ENCODE measurements at places on chromosomes 4 and X.

GRCh38 chr4:76723373-76723772 lies 174.6 kb downstream of the SOWAHB start:
- DNase-seq, result no peak

DNA sequence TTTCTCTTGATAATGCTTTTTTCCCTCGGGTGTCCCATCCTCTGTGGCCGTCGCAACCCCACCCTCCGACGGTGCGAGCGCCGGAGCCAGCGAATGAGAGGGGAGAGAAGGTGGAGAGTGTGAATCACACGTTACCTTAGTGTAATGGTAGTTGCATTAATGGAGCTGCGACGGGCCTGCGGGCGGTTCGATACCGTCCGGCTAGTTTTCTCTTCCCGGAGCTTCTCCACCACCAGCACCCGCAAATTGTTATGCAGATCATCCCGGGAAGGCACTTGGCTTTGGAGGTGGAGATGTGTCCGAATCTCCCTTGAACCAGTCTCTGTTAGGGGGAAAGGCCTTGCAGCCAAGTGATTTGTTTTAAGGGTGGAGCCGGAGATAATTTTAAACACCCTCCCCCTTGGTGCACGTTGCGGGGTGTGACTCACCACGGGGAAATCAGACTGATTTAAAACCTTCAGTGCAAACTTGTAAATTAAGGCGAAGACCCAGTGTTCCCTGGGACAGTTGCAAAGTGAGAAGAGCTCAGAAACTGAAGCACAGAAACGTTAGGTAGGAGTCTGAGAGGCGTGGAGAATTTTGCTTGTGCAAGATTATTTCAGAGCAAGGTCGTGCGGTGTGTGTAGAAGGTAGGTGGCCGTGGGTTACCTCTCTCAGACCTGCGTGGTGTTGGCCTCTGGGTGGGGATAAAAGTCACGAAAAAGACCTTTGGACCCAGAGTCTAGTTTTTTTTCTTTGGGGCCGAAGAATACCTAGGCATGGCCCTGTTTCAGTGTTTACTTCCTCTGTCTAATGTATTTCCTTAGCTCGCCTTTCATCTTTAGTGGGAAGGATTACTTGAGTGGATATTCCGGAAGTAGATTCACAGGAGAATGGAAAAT lies 1.3 kb downstream of the AFF1 start:
- DNase-seq, result peak; percentile 64

GRCh38 chr4:98305576-98305975 lies 44.4 kb downstream of the RAP1GDS1 start:
- DNase-seq, result no peak

GRCh38 chr4:142845293-142846107 lies 601 bp downstream of the INPP4B start:
- DNase-seq, result no peak

DNA sequence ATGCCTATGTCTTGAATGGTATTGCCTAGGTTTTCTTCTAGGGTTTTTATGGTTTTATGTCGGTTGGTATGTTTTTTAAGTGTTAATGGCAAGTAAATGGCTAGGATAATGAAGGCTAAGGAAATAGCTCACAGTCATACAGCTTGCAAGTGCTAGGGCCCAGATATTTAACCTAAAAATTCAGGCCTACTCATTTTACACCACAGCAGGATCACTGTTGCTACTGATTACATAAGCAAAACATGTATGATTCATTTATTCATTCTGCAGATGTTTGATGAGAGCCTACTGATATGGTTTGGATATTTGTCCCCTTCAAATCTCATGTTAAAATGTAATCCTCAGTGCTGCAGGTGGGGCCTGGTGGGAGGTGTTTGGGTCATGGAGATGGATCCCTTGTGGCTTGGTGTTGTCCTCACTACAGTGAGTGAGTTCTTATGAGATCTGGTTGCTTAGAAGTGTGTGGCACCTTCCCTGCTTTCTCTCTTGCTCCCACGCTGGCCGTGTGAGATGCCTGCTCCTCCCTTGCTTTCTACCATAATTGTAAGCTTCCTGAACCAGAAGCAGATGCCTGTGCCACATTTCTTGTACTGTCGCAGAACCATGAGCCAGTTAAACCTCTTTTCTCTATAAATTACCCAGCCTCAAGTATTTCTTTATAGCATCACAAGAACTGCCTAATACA lies 175.5 kb downstream of the MAPK10 start:
- DNase-seq, result no peak

GRCh38 chr4:85358831-85359230 lies 116.1 kb upstream of the ARHGAP24 start:
- DNase-seq, result no peak

DNA sequence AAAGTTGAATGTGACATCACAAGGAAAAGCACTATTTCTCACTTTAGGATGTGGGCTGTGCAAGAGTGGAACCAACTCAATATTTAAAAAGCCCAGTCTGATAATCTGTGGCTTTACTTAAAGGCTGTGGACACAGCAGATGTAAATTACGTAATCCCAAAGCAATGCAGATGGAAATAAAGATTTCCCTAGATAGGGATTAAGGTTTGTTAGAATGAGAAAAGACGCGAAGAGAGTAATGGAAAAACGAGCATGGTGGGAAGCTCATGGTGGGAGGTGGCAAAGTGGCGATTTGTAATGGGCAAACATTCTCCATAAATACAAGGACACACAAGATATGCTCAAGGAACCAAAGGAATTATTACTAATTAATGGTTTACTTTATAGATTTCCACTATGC lies 985.5 kb downstream of the FSTL5 start:
- no peak for DNase-seq

- DNase-seq, result no peak
Observed at GRCh38 chr4:86472377-86473019, 112.6 kb upstream of the MAPK10 start.

DNA sequence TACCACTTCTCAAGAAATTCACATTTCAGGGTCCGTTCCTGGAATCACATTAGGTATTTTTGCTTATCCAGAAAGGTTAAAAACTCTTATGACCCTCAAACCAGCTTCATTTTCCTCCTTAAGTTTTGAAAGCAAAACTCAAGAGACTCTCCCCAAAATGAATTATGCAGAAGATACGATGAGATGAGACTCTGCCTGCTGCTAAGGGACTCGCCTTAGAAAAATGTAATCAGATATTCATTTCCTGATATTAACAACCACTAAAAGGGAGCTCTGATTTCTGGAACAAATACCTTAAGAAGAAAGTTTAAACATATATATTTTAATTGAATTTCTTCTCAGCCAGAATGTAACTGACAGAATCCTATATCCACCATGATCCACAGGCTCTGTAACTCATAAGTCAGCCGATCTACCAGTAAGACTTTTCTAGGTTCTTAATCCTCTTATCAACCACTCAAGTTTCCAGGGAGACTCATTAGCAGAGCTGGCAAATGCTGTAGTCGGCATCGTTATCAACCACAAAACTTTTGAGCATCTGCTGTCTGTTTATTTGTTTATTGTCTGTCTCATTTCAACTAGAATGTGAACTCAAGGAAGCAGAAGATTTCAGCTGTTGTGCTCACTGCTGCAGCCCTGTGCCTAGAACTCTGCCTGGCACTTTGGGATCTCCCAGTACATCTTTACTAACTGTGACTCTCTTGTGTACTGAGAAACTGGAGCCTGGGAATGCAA lies 112.5 kb downstream of the LDB2 start:
- DNase-seq, result no peak

- no peak for DNase-seq
Observed at GRCh38 chr4:1300466-1301455, 11.1 kb downstream of the MAEA start.

- no peak for DNase-seq
Observed at GRCh38 chr4:149404143-149404542, 411.5 kb downstream of the IQCM start.

DNA sequence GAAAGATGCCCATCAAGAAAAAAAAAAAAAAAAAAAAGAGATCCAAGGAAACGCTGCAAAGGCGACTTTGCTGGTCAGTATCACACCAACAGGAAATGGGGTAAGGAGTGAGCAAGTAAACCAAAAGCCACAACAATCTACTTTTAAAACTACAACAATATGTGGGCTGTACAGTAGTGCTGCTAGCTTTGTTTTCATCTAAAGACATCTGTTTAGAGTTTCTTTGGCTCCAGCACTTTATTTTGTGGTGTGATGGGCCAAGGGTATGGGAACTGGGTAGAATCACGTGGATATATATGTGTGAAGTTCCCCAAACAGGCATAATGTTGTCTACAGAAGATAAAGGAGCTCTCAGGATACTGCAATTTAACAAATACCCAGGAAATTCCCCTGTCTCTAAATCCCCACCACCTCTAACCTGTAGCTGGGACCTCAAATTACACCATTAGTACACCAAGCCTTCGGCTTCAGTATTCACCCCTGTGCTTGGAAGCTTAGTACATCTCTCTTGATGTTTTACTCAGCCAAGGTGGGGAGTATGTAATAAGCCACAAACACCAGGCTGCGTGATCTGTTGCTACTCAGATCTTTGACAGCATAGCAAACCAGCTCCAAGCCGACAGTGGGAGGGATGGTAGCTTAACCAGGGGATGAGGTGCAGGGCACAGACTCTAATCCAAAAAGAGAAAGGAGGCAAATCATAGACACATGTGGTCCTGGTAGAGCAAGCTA lies 207.9 kb downstream of the HS6ST2 start:
- DNase-seq, result no peak

- no peak for DNase-seq
Observed at GRCh38 chrX:119638725-119639471, 32.7 kb upstream of the NKRF start.

GRCh38 chr4:94359838-94360237 lies 17.2 kb upstream of the HPGDS start:
- no peak for DNase-seq

DNA sequence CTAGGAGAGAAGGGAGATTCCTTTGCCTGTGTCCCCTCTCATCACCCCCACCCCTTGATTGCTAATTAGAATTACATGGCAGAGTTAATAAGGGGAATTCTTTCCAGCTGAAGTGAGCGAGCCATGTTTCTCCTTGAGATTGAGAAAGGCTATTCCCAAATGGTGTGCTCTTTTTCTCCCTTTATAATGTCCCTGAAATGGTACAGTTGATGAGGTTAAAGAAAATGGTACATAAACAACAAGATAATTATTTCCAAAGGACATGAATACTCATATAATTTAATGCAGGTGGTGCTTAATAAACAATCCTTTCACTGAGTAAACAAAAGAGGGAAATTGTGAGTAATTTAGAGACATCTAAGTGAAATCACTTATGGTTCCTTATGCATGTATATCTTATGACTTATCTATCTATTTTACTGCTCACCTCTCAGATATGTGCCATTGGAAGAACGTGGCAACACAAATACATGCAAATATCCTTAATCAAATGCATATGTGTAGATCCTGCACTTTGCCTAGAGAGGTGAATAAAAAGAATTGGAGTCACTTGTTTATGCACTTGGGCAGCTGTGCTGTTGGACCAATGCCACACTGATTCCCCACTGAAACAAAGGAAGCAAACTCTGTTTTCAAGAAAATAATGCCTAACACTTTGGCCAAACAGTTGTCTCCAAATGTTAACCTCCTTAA lies 106.6 kb upstream of the WDR44 start:
- DNase-seq, result no peak

- DNase-seq, result no peak
Observed at GRCh38 chr4:59712470-59712869, 1487.7 kb upstream of the ADGRL3 start.

- DNase-seq, result no peak
Observed at GRCh38 chr4:97479388-97479787, 663.9 kb downstream of the STPG2 start.

DNA sequence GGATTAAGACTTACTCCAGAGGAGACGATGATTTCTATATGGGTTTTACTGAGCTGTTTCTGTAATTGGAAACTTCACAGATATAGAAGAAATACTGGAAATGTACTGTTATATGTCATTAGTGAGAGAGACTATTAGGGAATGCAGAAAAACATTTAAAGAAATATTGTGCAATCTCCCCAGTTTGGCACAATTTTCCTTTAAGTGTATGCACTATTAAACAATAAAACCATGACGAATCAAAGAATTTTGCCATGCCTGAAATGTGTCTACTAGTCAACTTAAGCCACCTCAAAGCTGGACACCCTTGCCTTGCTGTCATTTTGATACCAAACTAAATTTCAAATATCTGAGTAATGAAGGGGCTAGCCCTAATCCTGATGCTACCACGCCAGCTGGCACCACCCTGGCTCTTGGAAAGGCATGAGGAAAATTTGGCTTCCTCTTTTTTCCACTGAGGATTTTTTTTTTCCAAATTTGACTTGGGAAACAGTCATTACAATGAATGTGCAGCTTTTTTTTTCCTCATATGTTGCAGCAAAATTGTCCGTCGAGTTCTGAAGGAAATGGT lies 36.1 kb downstream of the MTTP start:
- DNase-seq, result no peak

DNA sequence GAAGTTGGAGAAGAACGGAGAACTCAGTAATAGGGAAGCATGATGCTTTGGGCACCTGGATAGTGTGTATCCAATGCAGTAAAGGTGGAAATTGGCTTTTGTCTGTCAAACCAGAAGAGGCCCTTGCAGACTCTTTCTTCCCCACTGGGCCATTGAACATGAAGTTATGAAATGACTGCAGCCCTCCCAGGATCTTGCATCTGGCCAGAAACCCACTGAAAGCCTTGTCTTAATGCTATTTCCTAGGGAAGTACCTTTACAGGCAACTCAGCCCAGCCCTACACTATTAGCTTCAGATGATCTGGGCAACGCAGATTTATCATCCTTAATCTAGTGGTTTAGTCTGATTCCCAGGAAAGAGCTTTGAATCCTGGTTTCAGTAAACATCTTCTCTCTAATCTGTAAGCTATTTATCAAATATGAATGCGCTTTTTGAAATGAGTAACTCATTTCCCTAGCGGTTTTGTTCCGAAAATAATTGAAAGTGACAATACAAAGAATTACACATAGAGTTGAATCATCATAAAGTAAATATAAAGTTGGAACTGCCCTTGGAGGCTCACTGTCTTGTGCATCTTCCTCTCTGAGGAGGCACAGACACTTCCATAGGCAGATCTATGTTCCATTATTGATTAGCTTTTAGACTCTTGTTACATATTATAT lies 464.1 kb downstream of the IDS start:
- DNase-seq, result no peak

- DNase-seq, result no peak
Observed at GRCh38 chr4:89590128-89590527, 246.8 kb downstream of the SNCA start.

DNA sequence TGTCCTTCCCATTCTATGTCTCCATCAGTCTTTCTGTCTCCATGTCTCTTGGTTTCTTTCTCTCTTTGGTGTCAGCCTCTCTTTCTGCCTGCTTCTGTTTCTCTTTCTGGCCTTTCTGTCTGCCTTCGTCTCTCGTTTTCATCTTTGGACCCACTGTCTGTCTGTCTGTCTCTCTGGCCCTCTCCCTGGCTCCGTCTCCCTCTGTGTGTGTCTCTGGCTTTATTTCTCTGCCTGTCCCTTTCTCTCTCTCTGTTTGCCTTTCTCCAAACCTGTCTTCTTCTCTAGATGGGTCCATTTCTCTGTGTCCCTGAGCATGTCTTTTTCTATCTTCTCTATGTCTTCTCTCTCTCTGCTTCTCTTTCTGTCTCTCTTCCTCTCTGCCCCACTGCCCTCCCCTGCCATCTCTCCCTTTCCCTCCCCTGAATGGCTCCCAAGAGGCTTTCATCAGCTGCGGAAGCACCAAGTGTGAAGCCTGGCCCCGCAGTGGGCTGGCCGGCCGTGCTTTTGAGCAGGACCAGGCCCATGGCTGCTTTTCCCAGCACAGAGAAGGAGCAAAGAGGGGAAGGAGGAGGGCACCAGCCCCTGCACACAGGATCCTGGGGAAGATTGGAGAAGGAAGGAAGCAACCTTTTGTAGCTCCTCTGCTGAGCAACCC lies 57.4 kb downstream of the PJA1 start:
- no peak for DNase-seq

Measured in stimulated activated CD8-positive, alpha-beta memory T cell treated with anti-CD3 and anti-CD28 coated beads, Interleukin-15, amount 100 ng/mL, for 48 hours (primary cell).